Activated CD4-positive, alpha-beta T cell treated with anti-CD3 and anti-CD28 coated beads, Interleukin-2, amount 10 ng/mL, durations not matched to agents 24 days and 14 days (primary cell): ENCODE measurements at places on chromosomes 2 and 18. TPM values are rescaled to one million over a fixed set of nuclear protein-coding genes. Genes with fewer than 3 reads are reported as not detected.

The IL36A gene
- 0.23 TPM in 1 of 2 replicates, not detected in the other for total RNA-seq

The IL36B gene
- total RNA-seq = not detected in 2 replicates

DNA sequence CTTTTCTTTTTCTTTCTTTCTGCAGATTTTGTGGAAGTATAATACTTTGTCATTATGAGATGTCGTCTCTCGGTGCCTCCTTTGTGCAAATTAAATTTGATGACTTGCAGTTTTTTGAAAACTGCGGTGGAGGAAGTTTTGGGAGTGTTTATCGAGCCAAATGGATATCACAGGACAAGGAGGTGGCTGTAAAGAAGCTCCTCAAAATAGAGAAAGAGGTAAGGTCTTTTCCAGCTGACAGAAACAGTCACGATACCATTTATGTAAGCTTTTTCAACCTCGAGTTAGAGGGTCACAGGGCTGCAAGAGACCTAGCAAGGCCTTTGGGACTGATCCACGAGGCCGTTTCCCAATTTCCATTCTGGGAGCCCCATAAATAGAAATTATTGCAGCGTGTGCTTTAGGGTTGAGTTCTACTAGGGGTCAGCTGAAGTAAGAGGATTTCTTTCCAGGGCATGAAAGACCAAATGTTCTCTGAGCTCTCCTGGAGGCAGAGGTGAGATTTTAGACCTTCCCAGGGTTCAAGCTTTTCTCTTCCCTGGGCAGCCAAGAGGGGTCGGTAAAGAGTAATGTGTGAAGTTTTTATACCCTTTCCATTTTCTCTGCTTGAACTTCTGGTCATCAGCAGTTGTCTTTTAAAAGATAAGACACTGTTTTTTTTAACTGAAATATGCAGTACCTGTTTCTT is 15.5 kb downstream of the MAP3K20 start:
- DNase-seq = no peak
- peaks cover 3% of the 10 kb centered on the region for H3K27me3 ChIP-seq
- H3K4me3 ChIP-seq = no peak overlapping the region

- no peaks in the 10 kb centered on the region for H3K27me3 ChIP-seq
- peaks cover 21% of the 10 kb centered on the region for H3K36me3 ChIP-seq
- no peak overlapping the region for H3K27ac ChIP-seq
- no peak for DNase-seq
- H3K4me1 ChIP-seq = peaks cover 26% of the 10 kb centered on the region
These were observed 79.1 kb upstream of the ZFP36L2 start for GRCh38 chr2:43305517-43305916.

DNA sequence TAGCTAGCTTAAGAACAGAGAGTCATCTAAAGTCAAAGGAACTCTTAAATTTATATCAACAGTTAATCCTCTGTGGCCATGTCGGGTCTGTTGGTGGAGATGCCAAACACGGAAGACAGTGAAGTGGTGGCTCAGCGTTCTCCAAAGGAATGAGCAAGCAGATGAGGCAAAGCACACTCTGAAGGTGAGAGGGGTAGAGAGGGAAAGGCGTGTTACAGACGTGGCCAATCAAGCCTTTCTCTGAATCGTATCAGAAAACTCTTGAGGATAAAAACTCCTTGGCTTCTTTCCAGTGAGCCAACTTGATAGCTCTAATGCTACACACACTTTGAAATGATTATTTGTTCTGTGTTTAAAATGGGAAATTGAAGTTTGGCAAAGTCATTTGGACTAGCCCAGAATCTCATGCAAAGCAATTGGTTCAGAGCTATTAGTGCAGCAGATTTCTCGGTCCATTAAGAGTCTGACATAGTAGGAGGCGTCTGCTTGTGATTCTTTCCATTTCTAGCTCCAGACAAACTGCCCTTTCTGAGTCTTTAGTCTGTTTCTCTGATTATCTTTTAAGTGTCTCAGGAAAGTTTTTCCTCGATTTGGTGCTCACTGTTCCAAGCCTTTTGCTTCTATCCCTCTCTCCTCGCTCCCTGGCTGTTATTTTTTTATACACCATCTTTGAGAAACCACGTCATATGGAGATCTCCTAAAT is 57.5 kb upstream of the CPO start:
- no peak overlapping the region for H3K4me3 ChIP-seq
- H3K4me1 ChIP-seq = no peaks in the 10 kb centered on the region
- H3K27ac ChIP-seq = no peak overlapping the region
- no peak for DNase-seq
- peaks cover 4% of the 10 kb centered on the region for H3K27me3 ChIP-seq

DNA sequence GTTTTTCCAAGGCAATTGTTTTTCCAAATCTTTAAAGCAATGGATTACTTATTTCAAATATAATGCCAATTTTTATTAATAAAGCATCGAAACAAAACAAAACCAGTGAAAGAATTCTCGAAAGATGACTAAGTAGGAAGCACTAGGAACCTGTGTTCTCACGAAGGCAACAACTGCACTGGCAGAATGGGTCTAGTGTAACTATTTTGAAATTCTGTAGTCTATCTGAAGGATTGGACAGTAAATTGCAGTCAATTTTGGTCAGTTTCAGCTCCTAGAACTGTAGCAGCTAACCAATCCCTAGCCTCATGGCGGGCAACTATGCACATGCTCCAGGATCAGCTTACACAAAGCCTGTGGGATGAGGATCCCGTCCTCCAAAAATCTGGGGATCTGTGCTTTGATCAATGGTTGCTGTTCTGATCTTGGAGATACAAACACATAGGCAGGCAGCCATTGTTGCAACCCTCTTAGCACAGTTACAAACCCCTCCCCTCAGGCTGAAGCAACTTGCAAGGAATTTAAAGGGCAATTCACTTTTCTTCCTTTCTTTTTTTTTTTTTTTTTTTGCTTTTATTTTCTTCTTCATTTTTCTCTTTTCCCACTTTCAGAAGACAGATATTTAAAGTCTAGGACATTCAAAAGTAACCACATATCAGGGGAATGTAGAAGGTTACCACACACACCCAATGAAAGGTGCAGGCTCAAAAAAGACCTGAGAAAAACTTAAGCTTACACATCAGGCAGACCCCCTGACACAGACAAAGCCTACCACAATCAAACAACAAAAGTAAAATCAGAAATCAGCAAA is 147.6 kb downstream of the THADA start:
- no peak overlapping the region for H3K27ac ChIP-seq
- peaks cover 7% of the 10 kb centered on the region for H3K4me1 ChIP-seq
- H3K27me3 ChIP-seq = no peaks in the 10 kb centered on the region
- DNase-seq = no peak
- H3K4me3 ChIP-seq = no peak overlapping the region

DNA sequence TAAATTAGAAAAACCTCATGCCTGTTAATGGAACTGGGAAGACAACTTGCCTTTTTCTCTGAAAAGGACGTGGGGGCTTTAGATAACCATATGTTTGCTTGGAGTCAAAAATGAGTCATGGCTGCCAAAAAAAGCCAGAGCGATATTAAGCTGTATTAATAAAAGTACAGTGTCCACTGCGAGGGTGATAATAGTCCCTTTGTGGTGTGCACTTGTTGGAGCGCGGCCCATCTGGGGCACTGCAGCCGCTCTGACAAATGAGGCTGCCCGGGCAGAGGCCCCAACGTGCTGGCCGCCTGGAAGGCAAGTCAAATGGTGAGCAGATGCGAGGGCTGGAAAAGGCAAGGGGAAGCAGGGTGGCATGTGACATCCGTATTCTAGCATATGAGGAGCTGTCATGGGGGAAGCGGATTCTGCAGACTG is 103.3 kb upstream of the NCK2 start:
- peaks cover 29% of the 10 kb centered on the region for H3K27me3 ChIP-seq
- H3K4me1 ChIP-seq = no peaks in the 10 kb centered on the region
- peak; percentile 34 for DNase-seq
- H3K27ac ChIP-seq = no peak overlapping the region

- no peak overlapping the region for H3K27ac ChIP-seq
- no peaks in the 10 kb centered on the region for H3K4me1 ChIP-seq
- H3K36me3 ChIP-seq = no peaks in the 10 kb centered on the region
These were observed 100.4 kb downstream of the CCDC141 start for GRCh38 chr2:178949584-178949983.
